ENCODE measurements at places on chromosomes 5 and 9.

- no peak for DNase-seq
These were observed 1765.3 kb downstream of the EFNA5 start for GRCh38 chr5:105905392-105905791.

DNA sequence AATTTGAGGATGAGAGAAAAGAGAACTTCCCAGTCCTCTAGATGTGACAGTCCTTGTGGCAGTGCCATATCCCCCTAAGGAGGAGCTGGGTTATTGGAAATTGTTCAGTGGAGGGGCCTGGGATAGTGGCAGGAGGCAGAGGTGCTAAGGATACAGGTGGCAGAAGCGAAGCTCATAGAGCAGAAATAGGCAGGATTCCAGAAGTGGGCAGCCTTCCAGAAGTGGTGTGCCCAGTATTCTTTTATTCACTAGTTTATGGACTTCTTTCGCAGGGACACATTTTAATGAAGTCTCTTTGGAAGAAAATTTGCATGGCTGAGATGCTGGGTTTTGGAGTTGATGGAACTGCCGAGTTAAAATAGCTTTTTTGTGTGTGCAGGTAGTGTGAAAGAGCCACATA, 6.8 kb downstream of the PIK3R1 start:
- no peak for DNase-seq

GRCh38 chr9:70563431-70564204, 149.2 kb upstream of the KLF9 start:
- DNase-seq = no peak

DNA sequence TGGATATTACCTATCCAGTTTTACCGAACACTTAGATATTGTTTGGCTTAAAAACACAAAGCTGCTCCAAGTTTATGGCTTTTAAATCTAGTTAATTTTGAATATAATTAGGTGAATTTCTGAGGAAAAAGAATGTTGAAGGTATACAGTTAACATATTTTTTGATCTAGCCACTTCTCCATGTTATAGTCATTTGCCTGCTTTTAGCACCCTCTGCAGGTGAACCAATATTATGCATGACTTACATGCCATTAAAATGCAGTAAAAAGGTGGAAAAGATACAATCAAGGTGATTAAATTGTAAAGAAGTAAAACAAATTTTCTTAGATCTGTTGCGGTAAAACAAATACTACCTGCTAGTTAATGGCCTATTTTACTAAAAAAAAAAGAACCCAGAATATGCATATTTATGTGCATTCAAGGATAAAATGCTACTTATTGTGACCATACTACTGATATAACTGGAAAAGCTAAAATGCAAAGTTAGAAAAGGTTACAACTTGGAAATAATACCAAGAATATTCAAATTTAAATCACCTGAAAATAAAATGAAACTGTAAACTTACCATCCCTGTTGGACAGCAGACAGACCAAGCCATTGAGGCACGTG, 132.1 kb downstream of the AP3B1 start:
- peak; percentile 6 for DNase-seq

- no peak for DNase-seq
These were observed 7.9 kb upstream of the ENG start for GRCh38 chr9:127862075-127863011.

GRCh38 chr9:31255211-31255610, 1129.2 kb upstream of the ACO1 start:
- DNase-seq = no peak

- no peak for DNase-seq
These were observed 1.2 kb upstream of the RLN2 start for GRCh38 chr9:5305741-5306140.

DNA sequence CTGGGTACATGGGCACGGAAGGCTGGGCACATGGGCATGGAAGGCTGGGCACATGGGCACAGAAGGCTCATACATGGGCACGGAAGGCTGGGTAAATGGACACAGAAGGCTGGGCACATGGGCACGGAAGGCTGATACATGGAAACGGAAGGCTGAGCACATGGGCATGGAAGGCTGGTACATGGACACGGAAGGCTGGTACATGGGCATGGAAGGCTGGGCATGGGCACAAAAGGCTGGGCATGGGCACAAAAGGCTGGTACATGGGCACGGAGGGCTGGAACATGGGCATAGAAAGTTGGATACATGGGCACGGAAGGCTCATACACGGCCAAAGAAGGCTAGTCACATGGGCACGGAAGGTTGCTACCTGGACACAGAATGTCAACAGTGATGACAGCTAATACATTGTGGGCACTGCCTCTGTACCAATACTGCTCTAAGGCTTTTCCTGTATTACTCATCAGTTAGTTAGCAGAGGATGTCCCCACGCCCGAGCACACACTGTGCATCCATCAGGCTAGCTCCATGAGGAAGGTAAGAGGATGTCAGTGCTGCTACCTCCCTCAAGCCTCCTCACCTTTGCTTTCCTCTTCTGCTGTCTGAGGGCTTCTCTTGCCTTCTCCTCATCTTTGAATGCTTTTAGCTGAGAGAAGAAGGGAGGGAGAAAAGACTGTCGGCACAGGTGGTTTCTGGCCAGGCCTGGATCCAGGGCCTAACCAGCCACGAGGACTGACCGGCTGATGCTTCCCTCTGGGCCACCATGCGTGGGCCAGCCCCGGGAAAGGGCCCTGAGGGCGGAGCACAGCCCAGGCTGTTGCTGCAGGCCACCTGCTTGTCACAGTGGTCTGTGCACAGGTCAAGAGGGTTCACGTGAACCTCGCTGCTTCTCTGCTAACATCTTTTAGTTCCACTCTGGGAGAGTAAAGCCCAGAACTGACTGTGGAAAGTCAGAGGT, 14.3 kb downstream of the GPX3 start:
- no peak for DNase-seq

- DNase-seq = no peak
These were observed 142.0 kb downstream of the CMYA5 start for GRCh38 chr5:79831381-79832309.
